ENCODE measurements at places on chromosomes 11 and 22.

DNA sequence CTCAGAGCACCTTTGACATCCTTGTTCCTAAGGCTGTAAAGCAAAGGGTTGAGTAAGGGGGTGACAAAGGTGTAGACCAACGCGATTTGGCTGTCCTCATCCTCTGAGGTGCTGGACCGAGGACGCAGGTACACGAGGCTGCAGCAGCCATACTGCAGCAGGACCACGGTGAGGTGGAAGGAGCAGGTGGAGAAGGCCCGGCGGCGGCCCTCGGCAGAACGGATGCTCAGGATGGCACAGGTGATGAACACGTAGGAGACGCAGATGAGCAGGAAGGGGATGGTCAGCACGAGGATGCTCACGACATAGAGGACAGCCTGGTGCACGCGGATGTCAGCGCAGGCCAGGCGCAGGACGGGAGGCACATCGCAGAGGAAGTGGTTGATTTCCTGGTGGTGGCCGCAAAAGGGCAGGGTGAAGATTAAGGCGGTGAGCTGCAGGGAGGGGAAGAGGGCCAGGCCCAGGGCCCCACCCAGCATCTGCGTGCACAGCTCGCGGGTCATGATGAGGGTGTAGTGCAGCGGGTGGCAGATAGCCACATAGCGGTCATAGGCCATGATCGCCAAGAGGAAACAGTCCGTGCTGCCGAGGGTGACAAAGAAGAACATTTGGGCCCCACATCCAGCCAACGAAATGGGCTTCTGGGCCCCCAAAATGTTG is 632 bp downstream of the OR10Q1 start:
- DNase-seq, result no peak

GRCh38 chr22:45069925-45070324 is 60.1 kb upstream of the PHF21B start:
- no peak for DNase-seq

DNA sequence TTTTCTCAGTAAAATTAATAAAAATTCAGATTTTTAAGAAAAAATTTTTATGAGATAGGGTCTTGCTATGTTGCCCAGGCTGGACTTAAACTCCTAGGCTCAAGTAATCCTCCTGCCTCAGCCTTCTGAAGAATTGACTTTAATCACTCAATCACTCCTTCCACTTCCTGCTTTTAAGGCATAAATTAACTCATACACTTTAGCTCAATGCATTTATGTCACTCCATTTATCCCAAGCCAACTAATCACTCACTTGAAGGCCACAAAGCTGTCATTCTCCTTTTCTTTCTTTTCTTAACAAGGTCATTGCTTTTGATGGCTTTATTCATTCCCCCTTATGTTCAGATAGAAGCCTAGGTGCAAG is 877 bp downstream of the ALG9 start:
- DNase-seq, result no peak

GRCh38 chr22:31103111-31103510 is 4.3 kb downstream of the SELENOM start:
- no peak for DNase-seq

- no peak for DNase-seq
Observed at GRCh38 chr11:86636275-86636674, 36.1 kb downstream of the ME3 start.

- no peak for DNase-seq
Observed at GRCh38 chr11:64438986-64439771, 80.2 kb downstream of the RPS6KA4 start.

GRCh38 chr11:2952290-2952689 is 23.1 kb upstream of the PHLDA2 start:
- no peak for DNase-seq

DNA sequence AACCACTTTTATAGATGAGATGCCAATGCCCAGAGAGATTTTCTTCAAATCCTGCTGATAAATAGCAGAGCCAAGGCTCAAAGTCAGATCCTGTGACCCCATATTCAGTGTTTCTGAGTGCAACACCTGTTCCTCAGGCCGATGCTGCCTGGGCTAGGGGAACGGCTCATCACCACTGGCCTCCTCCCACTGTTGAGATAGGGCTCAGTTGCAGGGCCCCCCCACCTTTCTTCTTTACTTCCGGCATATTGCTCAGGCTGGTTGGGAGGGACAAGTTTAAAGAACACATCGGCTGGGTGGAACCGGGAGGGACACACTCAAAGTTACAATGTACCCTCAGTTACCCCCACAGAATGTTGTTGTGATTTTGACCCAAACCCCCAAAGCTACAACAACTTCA is 88.3 kb upstream of the CRTAM start:
- DNase-seq, result no peak

- no peak for DNase-seq
Observed at GRCh38 chr22:24400034-24400725, 27.2 kb upstream of the ADORA2A start.

DNA sequence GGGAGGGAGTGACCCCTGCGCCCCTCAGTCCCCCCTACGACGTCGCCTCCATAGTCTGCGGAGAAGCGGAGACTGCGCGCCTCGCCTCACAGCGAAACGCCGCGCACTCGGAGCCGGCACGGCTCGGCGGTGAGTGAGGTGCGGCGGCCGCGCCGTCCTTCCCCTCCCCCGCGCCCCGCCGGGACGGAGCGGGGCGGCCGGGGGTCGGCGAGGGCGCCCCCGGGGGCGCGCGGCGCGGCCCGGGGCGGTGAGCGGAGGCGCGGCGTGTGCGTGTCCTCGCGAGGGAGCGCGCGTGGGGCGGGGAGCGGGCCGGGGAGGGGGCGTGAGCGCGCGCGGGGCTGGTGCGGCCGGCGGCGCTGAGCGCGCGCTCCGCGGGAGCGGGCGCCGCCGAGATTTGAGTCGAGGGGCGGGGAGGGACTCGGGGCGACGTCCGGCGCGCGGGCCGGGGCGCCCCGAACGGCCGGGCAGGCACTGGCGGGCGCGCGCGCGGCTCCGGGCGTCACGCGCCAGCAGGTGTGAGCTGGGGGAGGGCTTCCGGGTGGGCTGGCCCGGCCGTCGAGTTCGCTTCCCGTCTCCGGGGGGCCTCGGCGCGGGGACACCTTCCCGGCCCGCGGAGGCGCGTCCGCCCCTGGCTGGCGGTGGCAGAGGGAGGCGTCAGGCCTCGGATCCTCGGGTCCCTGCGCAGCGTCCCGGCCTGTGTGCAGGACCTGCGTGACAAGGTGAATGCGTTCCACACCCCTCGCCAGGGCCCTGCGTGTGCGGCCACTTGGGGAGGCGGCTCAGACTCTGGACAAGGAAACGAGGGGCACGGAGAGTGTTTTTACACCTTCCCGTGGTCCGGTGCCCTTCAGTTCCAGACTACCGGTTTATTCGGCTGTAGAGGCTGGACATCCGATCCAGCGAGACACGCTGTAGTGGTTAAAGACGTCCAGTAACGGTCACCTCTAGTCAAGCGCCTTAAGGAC is 50.4 kb downstream of the FAM83F start:
- peak; percentile 88 for DNase-seq

- DNase-seq, result no peak
Observed at GRCh38 chr11:30585892-30586250, 282 bp downstream of the MPPED2 start.

DNA sequence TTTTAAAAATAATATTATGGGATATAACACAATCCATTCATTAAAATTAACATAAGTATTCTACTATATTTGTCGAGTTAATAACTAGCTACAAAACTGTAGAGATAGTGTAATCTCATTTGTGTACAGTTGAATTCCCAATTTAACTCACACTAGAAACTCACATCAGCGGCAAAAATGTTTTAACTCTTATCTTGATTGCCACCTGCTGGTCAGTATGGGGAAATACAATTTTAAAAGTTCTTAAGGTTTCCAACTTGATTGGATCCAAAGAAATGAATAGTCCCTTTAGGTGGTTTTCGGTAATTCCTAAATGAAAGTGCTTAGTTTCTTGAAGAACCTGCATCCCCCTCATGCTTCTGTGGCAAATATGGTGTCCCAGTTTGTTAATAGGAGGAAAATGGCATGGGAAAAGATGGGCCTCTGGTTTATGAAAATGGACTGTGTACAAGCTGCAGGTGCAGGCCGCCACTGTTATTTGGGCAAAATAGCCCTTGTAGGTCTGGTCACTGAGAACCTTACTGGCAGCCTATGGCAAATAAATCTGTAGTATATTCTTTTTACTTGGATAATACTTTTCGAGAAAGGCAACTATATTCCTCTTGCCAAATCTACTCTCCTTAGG is 33.7 kb upstream of the SLC17A6 start:
- no peak for DNase-seq

DNA sequence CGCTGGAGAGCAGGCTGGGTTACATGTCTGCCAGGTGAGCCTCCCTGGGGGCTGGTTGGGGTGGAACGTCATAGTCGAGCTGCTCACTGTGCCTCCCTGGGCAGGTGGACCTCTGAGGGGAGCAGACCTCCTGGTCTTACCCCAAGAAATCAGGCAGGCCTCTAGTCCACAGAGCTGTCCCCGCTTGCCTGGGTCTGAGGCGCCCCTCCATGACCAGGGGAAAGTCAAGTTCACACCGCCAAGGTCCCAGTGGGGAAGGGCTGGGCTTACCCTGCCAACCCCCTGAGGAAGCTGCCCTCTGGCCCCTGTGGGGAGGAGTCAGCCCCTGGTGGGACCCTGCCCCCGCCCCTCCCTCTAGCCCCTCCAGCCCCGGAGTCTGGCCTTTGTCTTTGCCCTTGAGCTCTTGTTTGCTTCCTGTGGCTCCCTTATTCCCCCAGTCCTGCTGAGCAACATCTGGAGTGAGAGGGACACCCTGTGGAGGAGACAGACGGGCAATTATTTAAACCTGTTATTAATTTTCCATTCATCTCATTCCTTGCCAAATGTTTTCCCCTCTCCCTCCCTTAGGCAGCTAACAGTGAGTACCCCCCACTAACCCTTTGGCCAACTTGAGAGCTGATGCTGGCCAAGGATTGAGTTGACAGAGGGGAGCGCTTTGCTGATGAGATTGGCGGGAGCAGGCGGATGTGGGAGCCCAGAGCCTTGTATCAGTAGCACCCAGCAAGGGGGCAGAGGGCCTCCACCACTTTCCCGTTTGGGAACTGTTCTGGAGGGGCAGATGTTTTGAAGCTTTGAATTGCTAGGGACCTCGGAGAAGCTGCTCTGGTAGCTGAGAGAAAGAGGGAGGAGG is 83.4 kb downstream of the CEP164 start:
- no peak for DNase-seq

DNA sequence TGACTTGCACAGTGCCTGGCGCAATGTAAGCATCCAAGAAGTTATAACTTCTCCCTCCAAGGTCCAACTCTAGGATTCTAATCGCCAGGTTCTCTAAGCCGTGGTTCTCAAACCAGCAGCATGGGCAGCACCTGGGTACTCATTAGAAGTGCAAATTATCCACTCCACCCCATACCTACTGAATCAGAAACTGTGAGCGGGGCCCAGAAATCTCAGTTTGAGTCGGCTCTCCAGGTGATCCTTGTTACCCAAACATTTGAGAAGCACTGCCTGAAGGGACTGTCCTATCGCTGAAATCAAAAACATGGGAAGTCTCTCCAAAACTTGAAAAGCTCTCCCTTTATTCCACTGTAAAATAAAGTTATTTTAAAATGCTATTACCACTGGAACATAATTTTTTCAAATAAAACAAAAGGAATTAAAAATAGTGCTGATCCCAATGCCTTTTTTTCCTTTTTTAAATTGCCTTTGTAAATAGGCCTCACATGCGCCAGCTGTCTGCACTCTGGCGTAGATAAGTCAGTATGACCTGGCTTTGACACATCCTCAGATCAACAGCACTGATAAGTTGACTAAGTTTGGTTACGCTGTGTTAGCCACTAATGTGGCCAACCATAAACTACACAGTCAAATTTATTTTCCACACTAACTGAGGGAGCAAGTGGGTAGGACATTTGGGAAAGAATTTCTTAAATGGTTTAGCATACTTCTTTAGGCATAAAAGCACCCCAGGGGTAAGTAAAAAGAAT is 8.4 kb upstream of the CTR9 start:
- peak; percentile 56 for DNase-seq

DNA sequence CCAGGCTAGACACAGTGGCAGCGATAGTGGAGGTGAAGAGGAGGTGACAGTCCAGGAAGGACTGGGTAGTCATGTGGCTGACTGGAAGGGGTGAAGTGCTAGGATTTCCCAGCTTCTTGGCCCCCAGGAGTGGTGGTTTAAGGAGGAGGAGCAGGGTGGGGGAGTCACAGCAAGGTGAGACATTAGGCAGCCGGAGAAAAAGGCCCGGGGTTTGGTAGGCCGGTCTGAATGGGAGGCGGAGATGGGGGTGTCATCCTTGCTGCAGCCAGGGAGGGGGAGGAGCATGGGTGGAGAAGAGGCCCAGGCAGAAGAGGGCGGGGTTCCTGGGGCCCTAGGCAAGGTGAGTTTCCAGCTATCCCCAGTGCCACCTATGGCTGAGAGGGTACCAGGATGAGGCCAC is 6.1 kb downstream of the SIPA1 start:
- DNase-seq, result peak; percentile 38

- no peak for DNase-seq
Observed at GRCh38 chr11:87438416-87438815, 400.7 kb downstream of the TMEM135 start.

DNA sequence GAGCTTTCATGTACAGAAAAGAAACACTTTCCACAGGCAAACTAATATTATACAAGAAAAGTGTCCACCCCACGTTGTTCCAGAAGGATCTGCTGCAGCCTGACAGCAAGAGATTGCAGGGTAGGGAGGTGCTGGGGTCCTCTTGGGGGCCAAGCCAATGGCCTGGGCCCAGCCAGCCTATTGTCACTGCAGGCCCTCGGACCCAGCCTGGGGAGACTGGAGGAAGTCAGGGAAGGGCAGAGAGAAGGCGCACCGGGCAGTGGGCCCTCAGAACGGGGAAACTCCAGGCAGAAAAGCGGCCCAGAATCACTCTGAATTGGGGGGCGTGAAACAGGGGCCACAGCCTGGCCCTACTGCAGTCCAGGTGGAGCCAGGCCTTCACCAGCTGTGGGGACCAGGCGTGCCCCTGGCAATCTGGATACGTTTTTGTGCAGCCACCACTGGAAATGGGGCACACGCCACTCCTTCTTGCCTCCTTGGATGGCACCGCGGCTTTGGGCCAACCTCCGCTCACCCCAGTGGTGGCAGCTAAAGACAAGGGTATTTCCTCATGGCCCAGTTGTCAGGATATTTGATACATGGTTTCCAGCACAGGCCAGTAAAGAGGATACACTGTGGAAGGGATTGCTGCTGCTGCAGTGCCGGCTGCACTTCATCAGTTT is 3.9 kb upstream of the NAP1L4 start:
- DNase-seq, result no peak

DNA sequence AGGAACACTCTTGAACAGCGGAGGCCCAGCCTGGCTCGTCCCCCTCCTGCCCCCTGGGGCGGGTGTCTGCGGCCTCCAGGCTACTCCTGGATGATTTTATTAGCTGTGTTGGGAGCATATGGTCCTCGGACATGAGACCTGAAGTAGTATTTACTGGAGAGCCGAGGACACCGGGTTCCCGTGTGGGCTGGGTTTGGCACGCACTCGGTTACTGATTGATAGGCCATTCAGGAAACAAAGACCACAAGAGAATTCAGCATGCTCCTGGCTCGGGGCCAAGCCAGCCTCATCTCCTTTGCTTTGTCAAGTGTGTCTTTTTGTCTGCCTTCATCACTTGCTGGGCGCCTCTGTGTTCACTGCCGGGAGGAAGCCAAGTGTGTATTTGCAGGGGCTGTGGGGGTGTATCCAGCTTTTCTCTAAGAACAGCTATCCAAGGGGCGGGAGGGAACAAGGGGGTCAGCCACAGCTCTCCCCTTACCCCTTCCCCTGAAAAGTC is 9.7 kb downstream of the FXYD2 start:
- peak; percentile 92 for DNase-seq

- DNase-seq, result no peak
Observed at GRCh38 chr22:38221908-38222796, 20.4 kb downstream of the MAFF start.
